ENCODE measurements at places on chromosomes 3 and 15.

DNA sequence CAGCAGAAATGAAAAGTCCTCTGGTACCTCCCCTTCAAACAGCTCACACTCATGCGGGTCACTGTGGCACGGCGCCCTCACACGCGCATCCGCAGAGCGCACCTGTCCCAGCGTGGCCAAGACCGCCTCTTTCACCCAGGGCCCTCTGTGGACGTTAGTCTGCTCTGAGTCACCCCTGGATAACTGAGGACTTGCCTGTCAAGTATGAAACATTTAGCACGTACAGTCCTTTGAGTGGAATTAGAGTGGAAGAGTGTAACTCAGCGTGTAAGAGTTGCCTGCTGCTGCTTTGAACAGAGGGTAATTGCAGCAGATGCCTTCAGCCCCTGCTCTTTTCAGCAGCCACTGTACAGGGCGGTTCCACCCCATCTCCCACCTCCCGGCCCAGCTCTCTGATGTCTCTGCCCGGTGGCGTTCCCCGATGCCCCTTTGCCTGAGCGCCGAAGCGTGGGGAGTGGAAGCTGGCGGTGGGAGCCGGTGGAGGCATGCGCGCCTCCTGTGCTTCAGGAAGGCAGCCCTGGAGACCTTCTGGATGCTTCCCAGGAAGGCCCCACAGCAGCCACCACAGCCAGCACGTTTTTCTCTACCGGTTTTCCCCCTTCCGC, 23.0 kb downstream of the CPN2 start:
- DNase-seq: no peak

GRCh38 chr15:78127882-78128281, 3.4 kb downstream of the CIB2 start:
- DNase-seq: no peak

- no peak for DNase-seq
Observed at GRCh38 chr3:143826296-143826695, 22.0 kb downstream of the SLC9A9 start.

DNA sequence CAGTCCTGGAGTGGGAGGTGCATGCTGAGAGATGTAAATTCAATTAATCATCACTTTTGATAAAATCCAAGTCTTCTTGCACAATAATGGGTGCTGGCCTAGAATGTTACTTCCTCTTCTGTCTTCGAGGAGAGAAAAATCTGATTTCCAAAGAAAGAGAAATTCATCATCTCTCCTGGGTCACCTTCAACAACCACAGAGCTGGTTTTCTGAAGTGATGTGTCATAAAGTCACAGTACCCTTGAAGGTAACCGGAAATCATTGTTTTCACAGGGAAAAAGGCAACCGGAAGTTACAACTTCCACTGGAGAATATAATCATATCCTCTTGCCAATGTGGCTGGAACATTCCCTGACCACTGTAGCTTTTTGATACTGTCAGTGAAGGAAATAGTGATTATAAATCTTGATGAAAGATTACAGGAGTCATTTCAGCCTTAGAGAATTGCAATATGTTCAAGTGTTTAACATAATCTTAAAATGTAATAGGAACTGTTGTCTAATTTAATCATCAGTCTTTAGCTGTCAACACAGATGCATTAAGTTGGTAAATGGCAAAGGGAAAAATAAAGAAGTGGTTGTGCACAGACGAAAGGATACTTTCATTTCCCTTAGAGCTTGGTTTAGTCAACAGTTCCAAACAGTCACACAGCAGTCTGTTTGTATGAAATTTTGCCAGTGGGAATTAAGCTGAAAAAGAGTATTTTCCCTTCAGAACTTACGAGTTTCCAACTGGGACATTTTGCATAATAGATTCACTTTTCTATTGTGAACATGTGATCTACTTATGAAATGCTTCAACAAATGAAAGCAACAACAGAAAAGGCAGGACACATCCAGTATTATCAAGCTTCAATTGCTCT, 106.5 kb upstream of the SLC4A7 start:
- no peak for DNase-seq

GRCh38 chr3:147589016-147589415, 179.9 kb downstream of the ZIC1 start:
- no peak for DNase-seq

DNA sequence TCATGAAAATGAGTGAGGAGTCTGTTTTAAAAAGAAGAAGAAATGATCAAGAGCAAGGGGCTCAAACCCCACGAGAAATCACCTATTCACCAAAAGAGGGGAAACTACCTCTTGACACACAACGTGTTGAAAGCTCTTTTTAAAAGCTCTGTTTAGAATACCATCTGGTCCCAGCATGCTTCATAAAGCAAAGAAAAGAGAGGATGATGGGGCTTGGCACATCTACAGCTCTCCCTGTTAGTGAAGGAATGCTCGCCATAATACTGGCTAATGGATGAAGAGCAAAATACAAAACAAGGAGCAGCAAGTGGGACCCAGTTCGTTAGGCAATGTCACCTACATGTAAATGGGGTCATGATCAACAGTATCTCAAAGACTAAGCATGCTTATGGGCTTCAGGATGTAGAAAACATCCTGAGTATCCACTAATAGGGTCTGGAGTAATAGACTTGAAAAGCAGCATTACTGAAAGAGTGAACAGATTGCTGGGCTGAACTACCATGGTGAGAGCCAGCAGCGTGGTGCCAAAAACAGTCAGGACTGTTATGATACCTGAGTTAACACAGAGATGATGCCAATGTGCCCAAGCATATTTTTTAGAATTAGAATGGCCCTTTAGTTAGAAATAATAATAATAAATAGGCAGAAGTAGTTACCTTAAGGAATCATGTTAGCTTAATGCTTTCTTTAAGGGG, 159.7 kb upstream of the POU1F1 start:
- DNase-seq: no peak

DNA sequence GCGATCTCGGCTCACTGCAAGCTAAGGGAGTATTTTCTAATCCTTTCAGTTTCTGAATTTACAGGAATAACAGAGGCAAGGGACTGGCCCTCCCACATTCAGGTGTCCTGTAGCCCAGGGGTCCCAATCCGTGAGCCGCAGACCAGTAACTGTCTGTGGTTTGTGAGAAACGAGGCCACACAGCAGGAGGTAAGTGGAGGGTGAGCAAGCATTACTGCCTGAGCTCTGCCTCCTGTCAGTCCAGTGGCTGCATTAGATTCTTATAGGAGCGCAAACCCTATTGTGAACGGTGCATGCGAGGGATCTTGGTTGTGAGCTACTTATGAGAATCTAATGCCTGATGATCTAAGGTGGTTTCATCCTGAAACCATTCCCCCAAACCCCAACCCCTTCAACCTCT, 5.0 kb upstream of the IL17RC start:
- no peak for DNase-seq

DNA sequence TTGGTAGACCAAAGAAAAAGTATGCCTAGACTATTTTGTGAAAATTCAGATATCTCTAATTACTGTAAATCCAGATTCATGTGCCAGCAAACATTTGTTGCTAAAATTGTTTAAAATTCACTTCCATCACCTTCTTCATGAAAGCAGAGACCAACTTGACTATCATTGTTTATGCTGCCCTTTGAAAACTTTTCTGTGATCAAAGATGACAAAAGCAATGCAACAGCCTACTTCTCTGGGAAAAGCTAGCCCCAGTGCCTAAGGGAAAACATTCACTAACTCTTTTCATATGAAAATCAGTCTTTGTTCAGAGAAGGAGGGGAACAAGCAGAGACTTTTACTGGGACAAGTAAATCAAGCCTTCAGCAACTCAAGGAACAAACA, 178.0 kb upstream of the P2RY1 start:
- DNase-seq: no peak

DNA sequence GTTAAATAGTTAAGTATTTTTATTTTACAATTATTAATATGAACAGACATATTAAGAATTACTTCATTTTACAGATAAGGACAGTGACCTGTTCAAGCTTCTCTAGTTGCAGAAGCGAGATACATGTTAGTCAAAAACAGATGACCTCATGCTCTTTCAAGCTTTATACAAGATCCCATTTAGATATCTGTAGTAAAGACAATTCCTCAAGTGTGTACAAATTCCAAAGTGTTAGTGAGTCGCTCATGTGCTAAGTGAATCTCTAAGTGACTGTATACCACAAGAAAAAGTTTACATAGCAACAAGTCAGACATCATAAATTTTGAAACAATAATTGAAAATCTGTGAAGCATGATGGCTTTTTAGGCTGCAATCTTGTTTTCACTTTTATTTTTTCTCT, 293.8 kb downstream of the ROBO1 start:
- DNase-seq: no peak

- DNase-seq: no peak
Observed at GRCh38 chr15:88032787-88033186, 223.8 kb downstream of the NTRK3 start.

GRCh38 chr15:60392601-60392985, 5.2 kb downstream of the ANXA2 start:
- DNase-seq: no peak

DNA sequence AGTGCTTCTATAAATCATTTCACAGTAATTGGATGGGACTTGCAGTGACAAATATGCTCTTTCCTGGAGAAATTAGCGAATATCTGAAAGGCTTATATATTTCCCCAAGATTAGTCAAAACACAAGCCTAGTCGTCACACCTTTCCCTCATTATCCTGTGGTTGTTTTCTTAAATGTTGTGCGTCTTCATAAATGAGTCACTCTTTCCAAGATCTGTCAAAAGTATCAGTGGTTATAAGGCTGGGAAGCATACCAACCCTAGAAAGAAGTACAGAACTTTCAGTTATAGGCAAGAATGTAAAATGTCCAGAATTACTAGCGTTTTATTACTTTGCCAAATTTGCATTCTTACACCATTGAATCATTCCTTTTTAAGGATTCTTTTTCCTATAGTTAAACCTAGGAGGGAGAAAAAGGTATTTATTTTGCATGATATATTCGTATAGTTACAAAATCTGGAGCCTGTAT, 33.6 kb downstream of the TMEM212 start:
- no peak for DNase-seq

- no peak for DNase-seq
Observed at GRCh38 chr3:11302444-11302843, 30.2 kb downstream of the ATG7 start.

GRCh38 chr15:81170511-81170910, 26.2 kb upstream of the IL16 start:
- no peak for DNase-seq

DNA sequence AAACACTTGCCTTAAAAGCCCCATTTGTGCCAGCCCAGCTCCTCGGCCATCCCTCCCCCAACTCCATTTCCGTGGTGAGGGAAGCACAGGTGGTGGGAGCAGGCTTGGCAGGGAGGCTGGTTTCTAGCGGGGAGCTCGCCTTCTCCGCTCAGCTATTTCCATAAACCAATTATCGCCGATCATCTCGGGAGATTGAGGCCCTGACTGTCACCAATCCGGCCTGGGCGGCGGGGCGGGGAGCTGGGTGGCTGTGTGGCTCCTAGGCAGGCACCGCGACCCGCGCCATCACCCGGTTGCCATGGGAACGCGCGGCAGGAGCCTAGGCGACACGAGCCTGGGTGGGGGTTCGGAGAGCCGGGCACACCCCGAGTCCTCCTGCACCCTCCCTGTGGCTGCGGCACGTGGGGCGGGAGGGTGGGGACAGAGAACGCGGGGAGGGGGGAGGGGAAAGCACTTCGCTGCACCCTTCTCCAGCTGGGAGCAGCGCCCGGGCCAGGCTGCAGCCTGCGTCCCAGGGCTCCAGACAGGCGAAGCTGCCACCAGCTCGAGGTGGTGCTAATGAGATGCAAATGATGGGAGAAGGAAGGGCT, 9.3 kb downstream of the CCDC33 start:
- no peak for DNase-seq

DNA sequence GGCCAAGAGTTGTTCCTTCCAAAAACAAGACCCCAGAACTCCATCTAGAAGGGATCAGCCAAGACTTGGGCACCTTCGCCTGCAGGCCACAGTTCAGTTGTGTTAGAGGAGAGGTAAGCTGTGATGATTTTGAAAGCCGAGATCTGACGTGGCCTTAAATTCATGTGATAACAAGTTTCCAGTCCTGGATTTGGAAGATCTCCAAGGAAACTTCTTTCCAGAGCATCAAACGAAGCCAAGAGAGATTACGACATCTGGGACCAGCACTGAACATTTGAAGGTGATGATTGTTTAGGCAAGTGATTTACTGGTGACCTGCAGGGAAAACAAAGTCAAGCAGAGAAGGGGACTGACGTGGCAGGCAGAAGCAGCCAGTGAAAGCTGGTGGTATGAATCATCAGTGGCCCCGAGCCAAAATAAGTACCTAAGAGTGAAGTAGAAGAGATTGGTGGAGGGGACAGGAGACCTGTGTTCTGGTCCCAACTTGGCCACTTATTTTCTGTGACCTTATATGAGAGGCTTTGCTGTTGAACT, 339.0 kb upstream of the PROK2 start:
- DNase-seq: no peak

- DNase-seq: no peak
Observed at GRCh38 chr3:6018456-6018855, 830.9 kb downstream of the EDEM1 start.

DNA sequence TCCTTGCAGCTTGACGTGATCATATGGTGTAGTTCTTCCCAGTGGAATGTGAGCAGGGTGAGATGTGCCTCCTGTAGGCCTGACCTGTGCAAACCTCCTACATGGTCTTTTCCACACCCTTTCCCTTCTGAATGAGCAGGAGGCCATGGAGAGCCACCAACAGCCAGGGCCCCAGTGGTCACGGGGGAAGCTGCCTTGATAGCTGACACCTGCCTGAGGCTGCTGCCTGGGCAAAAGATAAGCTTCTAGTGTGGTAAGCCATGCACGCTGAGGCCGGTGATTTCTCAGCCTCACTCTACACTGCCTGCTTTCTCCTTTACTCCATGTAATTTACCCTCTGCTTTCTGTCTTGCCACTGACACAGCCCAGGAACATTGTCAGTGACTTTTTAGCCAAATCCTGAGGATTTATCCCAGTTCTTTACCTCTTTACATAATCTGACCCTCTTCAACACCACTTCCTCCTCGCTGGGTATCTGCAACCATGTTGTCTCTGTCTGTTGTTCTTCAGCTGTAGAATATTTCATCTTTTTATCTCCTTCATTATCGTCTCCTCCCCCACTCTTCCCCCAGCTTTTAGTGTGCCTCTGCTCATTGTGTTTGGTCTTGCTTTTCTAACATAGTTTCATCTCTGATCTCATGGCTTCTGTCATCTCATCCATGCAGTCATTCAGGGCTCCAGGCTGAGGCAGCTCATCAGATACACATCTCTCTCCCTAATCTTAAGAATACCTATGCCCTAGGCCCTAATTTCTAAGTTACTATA, 11.2 kb upstream of the KBTBD12 start:
- no peak for DNase-seq

GRCh38 chr3:196600359-196600758, 31.9 kb downstream of the FBXO45 start:
- no peak for DNase-seq

DNA sequence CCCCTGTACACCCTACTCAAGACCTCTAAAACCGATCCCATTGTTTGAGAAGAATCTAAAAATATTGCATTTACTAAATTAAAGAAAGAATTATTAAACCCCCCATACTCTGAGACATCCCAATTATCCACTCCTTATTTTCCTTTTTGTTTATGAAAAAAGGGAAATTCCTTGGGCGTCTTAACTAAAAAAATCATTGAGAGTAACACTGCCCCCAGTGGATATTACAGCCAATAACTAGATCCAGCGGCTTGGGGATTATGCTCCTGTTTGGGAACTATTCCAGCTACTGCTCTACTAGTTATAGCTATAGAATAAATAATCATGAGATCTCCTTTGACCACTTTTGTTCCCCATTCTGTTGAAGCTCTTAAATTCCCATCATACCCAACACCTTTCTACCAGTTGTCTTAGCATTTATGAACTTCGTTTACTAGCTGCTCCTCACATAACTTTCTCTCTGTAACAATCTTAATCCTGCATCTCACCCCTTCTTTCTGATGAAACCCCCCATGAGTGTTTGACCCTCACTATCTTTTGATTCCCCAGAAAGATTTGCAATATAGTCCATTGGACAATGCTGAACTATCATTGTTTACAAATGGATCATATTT, 12.7 kb upstream of the CFAP91 start:
- DNase-seq: no peak

All from stimulated activated CD8-positive, alpha-beta memory T cell treated with anti-CD3 and anti-CD28 coated beads, Interleukin-4, amount 100 ng/mL, for 4 hours (primary cell).